ENCODE measurements at places on chromosomes 3 and 15.

DNA sequence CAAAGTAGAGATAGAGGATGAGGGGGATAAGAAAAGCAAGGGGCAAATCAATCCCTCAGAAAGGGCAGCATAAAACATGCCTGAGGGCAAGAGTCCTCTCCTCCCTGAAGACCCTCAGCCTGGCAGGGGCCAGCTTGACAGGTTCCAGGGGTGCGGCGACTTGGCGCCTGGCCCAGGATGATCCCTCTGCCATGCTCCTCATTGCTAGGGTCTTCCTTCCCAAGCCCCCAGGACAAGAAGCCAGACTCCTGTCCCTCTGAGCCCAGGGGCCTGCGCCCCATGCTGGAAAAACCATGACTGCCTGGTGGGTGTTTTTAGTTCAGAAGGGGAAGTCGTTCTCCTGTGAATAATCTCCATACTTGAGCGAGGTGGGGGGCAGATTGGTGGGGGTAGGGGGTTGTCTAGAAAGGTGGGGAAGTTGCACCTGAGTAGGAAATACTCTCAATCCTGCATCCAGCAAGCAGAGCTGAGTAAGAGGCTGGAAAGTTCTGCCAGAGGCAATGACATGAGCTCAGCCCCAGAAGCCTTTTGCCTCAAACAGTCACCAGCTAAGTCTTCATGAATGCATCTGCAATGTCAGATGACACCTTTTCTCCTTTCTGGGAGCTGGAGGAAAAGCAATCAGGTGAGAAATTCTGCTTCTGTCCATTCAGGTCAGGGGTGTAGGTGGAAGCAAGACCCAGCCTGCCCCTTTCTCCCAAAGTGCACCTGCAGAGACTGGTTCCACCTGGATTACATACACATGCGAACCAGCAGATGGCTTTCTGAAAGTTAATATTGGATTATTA, 18.3 kb downstream of the SLC12A8 start:
- DNase-seq, result no peak

DNA sequence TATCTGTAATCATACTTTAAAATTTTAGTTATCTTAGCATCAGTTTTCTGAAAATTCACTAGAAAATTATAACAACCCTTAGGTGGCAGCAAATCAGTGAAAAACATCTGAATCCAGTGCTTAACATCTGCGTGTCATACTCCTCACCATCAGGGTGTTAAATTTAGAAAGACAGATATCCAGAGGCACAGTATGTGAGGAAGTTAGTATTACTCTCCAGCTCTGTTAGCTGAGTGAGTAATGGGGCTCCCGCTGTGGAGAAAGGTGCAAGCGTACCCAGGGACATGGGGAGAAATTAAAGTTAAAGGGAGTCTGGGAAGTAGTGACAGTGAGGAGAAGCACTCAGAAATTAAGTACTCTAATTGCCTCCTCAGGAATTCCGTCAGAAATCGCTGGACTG, 50.9 kb downstream of the CEP63 start:
- DNase-seq, result no peak

DNA sequence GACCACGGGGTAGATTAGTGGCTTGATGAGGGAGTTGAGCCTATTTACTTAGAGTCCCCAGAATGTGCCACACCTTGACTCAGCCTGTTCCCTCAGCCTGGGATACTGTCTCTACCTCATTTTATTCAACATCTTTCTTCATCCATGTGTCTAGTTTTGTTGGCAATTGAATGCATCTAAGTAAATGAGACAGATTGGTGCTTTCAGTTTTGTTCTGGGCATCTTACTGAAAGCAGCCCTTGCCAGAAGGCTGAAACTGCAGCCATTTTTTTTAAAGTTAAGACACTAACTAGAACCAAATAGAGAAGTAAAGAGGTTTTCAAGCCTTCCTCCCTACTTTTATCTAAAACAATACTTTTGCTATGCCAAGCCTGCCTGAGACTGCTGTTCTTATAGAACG, 246.8 kb downstream of the SLCO3A1 start:
- DNase-seq, result no peak

DNA sequence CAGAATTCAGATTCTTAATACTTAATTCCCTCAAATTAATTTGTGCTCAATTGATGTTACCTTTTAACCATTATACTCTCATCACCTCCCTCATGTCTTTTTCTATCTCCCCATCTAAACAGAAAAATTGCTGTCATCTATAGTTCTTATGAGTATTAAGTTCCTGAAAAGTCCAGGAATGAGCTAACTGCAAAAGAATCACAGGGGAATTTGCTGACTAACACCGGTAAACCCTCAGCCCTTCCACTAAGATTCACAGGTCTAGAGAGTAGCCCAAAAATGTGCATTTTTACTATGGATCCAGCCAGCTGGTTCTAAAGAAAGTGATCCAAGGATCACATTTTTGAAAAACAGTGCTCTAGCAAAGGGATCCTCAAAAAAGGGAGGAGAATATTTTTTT, 67.0 kb downstream of the SETD2 start:
- no peak for DNase-seq

DNA sequence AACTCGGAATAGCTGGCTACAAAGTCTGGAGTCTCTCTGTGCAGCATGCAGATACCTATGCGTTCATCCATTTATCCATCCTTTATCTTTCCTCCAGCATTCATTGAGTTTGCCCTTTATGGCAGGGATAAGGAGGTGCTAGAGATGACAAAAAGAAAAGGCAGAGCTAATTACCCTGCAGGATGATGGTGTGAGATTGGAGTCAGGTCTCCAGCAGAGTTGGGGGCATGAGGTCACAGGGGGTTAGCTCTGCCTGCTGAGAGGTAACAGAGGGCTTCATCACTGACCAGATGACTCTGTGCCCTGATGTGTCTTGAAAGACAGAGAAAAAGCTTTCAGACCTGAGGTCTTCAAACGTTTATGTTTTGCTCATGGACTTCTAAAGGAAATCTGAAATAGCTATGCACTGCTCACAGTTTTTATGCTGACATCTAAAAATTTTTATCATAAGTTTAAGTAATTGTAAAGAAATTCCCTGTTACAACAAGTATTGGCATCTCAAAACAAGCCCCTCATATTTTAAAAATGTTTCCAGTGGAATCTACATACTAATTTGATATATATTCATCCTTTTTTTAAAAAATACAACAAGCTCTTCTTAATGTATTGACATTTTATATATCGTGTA, 132.3 kb upstream of the ANKRD28 start:
- no peak for DNase-seq

GRCh38 chr3:188915127-188915526, 256.6 kb upstream of the TPRG1 start:
- DNase-seq, result no peak

- no peak for DNase-seq
These were observed 605.8 kb upstream of the DPPA4 start for GRCh38 chr3:109943181-109943580.

GRCh38 chr15:94033683-94034020, 197.7 kb upstream of the MCTP2 start:
- no peak for DNase-seq

DNA sequence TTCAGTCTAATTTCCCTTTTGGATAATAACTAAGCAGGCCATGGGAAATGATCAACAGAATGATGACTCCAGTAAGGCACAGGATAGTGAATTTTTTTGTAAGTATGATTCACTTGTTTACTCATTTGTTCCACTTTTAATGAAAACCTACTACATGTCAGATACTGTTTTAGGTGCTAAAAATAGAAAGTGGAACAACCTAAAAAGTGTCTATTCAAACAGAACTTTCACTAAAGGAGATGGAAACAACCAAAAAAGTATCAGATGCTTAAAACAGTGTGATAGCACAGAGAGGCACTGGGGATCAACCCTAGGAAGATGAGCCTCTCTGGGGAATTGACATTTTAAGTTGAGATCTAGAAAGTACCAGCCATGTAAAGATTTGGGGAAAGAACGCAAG, 11.1 kb downstream of the RYK start:
- no peak for DNase-seq

- no peak for DNase-seq
These were observed at the start of gene CCDC80 for GRCh38 chr3:112640930-112641801. CCDC80 (minus strand) TSS chr3:112641143; CDS start chr3:112639905, 1,238 bp downstream.

DNA sequence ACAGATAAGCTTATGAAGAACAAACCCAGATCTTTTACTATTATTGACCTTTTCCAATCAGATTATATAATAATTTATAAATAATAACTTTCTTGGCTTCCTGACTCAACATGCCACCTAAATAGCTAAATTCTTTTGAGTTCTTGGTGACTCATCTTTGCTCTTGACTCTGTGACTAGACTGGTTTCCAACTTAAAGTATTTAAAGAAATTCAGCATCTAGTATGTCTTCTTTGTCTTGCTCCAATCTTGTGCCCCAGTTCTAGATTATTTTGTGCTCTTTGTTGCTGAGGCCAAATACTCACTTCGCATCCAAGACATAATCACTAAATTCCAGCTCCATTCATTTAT, 483.2 kb upstream of the TBL1XR1 start:
- no peak for DNase-seq

GRCh38 chr3:48684480-48685143, 1.1 kb downstream of the NCKIPSD start:
- DNase-seq, result no peak
